Cortex of kidney (tissue), 1 donor: ENCODE measurements at places on chromosomes 6 and 20.

GRCh38 chr6:126919947-126920346 is 198.5 kb upstream of the RSPO3 start:
- DNase-seq: no peak

DNA sequence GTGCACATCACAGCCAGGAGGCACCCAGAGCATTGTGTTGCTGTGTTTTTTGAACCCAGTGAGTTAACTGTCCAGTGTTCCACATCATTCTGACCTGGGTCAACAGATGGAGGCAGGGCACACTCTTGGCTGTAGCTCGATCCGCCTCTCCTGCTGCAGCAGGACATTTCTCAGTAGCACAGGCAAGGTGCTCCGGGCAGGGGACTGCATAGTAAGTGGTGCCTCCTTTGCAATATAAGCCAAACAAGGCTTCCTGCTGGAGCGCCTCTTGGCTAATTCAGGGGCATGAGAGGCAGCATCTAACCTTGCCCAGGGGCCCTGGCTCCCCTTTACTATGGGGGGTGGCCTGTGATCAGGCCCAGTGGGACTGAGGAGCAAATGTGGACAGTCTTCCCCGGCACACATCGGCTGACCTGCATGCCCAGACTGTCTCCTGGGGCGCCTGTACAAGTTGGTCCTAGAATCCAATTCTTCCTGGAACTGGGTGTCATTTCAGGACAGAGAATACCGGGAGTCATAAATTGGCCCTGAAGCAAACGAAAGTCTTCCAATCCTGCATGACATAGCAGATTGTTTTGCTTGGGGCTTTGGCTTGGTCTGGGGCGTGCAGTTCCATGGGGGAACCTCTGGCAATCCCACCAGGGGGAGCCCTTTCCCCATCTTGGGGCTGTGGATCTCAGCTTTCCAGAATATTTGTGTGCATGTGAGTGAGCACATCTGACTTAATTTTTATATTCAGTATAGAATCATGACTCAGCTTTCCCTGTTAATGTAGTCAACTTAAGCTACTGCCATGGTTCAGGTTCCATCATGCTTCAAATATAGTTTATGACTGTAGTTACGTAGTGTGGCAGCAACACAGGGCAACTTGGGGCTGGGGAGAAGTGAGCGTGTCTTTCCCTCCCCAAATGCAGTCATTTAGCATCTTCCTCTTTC is 56.0 kb upstream of the DDR1 start:
- DNase-seq: no peak

DNA sequence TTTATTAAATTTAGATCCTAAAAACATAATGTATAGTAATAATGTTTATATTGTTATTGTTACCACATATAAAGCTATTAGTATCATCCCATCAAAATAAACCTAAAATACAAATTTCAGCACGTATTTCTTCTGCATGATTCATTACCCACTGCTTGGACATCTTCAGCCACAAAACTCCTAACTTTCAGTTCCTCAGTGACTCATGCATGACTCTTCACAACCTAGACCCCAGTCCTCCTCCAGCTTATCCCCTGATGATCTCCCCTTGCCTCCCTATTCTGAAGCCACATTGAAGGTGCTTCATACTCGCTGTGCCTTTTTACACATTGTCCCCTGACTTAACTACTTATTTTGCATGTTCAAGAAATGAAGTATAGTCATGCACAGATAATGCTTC is 11.2 kb upstream of the GPRC6A start:
- no peak for DNase-seq

- DNase-seq: no peak
These were observed 137.0 kb downstream of the KHDC1L start for GRCh38 chr6:73088138-73088813.

DNA sequence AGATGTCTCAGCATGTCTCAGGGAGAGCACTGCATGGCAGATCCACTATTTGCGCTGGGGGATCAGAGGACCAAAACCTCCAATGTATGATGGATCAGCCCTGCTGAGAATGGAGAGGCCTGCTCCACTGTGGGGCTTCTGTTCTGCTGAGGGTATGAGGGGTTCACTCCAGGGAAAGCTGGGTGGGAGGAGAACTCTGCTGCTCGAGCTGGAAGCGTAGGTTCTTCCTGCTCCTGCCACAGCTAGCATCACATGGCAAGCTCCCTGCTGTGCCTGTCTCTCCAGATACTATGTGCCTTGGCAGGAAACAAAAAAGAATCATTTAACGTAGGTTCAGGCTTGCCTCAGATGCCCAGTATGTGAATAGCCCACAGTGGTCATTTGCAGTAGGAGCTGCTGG is 105.8 kb downstream of the EPM2A start:
- DNase-seq: no peak
